ENCODE measurements at places on chromosomes 3 and 15.
A peak's percentile ranks its signal among the peaks of the same experiment; 100 is the strongest.

- no peak for DNase-seq
Observed at GRCh38 chr3:102290241-102290640, 144.6 kb upstream of the ZPLD1 start.

DNA sequence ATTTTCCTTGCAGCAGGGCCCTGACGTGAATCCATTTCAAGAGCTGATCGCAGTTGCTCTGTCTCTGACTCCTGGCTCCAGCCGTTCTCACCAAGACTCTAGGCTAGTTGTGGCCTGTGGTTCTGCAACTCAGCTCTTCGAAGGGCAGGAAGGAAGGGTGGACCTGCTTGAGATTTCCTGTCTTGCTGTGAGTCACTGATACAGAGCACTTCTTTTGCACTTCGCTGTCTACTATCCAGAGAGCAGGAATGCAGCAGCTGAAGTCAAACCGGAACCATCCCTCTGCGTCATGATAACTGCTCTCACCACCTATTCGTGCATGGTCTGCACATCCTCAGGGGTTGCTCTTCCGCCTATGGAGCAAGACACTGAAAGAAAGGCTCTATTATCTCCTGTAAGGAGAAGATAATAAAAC, 59.7 kb downstream of the RAP2B start:
- peak; percentile 4 for DNase-seq

GRCh38 chr3:8767667-8768363, 1.6 kb downstream of the OXTR start:
- DNase-seq: no peak

- no peak for DNase-seq
Observed at GRCh38 chr15:56653787-56654186, 79.5 kb downstream of the ZNF280D start.

GRCh38 chr15:78715434-78715833, 74.4 kb upstream of the CHRNB4 start:
- no peak for DNase-seq

- no peak for DNase-seq
Observed at GRCh38 chr15:29678504-29679034, 143.7 kb downstream of the TJP1 start.

All from occipital lobe (tissue), 3 donors.